CD4-positive, alpha-beta T cell treated with Interleukin-21 for 1 hour (primary cell): ENCODE measurements at places on chromosomes 1 and 21.

- DNase-seq = no peak
Observed at GRCh38 chr1:7469255-7469938, 301.7 kb upstream of the VAMP3 start.

DNA sequence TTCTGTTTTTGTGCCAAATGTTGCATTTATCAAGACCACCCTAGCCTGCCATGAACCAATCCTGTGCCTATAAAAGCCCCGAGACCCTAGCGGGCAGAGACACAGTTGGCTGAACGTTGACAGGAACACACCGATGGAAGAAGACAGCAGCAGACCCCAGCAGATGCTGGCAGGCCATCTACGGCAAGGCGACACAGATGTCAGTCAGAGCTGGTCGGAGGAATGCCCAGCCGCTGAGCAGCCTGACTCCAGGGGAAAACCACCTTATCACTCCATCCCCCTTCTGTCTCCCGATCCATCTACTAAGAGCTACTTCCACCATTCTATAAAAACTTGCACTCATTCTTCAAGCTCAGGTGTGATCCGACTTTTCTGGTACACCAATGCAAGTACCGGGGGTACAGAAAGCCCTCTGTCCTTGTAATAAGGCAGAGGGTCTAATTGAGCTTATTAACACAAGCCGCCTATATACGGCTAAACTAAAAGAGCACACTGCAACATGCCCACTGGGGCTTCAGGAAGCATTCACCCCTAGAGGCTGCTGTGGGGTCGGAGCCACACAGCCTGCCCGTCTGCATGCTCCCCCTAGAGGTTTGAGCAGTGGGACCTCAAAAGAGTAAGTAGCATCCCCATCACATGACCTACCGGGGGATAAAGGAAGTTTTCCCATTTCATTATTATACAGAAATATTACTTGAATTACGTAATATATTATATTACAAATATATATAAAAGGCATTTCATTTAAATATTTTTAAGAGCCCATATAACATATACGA, 1156.3 kb upstream of the B3GALT2 start:
- no peak for DNase-seq

- no peak for DNase-seq
Observed at GRCh38 chr1:54803761-54804470, 2.8 kb upstream of the TTC22 start.

GRCh38 chr1:36768486-36769178, 265.7 kb downstream of the GRIK3 start:
- DNase-seq = no peak

DNA sequence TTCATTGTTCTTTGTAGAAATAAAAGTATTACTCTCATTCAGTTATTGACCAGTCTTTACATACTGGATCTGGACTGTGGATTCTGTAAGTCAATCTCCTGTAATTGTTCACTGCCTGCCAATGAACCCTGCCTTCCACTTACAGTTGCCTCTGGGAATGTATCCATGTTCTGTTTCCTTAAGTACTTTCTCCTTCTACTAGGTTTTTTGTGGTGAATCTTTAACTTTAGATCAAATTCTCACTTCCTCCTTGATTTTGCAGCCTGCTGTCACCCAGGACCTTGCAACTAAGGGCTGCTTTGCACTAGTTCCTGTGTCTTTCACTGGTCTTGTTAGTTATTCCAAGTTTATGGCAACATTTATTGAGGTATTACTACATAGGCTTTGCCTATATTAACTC, 28.2 kb upstream of the ANKRD13C start:
- no peak for DNase-seq

DNA sequence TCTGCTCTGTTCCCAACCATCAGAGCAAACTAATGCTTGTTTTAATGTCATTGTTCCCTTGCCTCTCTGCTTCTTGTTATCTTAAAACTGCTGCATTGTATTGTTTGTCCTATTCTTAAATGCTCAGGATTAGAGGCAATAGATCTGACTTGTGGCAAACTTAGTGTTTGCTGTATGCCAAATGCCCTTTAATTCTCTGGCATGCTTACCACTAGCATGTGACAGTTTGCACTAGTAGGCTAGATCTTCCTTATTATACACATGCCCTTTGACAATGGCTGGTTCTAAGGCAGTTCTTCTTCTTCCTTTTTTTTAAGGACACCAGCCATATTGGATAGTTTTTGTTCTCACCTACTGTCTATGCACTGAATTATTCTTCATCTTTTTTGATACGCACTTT, 30.1 kb downstream of the PALMD start:
- no peak for DNase-seq

- no peak for DNase-seq
Observed at GRCh38 chr1:26792924-26793323, 5.2 kb downstream of the PIGV start.

- no peak for DNase-seq
Observed at GRCh38 chr1:3820316-3820715, 24.0 kb upstream of the LRRC47 start.

DNA sequence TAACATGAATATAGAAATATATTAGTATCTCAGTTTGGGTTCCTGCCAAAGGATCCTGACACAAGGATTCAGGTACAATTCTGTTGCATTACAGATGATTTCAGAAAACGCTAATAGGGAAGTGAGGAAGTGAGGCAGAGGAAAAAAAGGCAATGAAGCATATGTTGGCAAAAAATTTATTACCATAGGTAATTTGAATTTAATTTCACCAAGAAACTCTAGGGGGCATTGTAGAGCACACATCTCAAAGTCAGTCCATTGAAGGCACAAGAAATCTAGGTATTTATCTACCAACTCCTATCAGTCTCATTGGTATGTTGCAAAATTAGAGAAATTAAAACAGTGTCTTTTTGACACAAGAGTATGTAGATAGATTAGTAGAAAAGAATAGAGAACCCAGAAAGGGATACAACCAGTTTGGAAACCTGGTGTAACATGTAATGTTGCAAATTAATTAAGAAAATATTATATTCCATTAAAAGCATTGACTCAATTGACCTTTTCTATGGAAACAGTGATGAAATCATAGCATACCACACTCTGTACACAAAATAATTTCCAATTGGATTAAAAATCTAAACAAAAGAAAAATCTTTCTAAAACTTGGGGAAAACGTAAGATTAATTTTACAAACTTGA, 104.9 kb upstream of the SNX7 start:
- DNase-seq = no peak

DNA sequence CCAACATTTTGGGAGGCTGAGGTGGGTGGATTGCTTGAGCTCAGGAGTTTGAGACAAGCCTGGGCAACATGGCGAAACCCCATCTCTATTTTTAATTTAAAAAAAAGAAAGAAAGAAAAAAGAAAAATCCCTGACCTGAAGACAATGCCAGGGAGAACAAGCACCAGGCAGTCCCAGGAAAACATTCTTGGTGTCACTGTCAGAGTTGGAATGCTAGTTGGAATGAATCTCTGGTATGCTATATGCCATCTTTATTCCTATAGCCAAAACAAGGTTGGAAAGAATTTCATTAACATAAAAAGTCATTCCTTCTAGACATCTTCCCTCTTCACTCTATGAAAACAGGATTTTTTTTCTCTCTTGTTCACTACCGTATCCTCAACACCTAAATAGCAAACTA, 2.8 kb downstream of the DNAJC8 start:
- no peak for DNase-seq

GRCh38 chr1:236394879-236395229, 768 bp downstream of the EDARADD start:
- DNase-seq = no peak

GRCh38 chr1:151693057-151693651, 23.4 kb downstream of the CELF3 start:
- no peak for DNase-seq

- no peak for DNase-seq
Observed at GRCh38 chr1:36400514-36400824, 2.8 kb upstream of the LSM10 start.

DNA sequence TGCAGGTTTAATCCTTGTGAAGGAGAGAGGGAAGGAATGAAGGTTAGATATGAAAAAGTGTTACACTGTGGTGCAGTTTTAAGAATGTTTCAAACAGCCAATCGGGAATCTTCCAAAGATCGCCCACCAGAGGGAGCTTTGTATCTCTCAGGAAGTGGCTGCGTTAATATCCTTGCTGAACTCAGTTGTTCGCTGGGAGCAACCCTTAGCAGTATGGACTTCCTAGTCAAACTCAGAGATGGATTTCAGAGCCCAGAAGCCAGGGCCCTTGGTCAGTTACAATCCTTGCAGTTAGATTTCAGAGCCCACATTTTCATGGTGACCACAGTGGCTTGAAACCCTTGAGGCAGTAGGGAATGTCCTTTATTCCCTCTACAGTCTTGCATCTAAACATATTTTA, 136.2 kb downstream of the NTNG1 start:
- DNase-seq = no peak

GRCh38 chr21:14947613-14948160, 117.1 kb downstream of the NRIP1 start:
- DNase-seq = no peak

- DNase-seq = no peak
Observed at GRCh38 chr21:23955135-23955843, 1652.0 kb downstream of the MRPL39 start.

GRCh38 chr1:65804584-65804983, 11.9 kb downstream of the PDE4B start:
- DNase-seq = no peak

- no peak for DNase-seq
Observed at GRCh38 chr1:8754993-8755392, 62.4 kb downstream of the RERE start.

DNA sequence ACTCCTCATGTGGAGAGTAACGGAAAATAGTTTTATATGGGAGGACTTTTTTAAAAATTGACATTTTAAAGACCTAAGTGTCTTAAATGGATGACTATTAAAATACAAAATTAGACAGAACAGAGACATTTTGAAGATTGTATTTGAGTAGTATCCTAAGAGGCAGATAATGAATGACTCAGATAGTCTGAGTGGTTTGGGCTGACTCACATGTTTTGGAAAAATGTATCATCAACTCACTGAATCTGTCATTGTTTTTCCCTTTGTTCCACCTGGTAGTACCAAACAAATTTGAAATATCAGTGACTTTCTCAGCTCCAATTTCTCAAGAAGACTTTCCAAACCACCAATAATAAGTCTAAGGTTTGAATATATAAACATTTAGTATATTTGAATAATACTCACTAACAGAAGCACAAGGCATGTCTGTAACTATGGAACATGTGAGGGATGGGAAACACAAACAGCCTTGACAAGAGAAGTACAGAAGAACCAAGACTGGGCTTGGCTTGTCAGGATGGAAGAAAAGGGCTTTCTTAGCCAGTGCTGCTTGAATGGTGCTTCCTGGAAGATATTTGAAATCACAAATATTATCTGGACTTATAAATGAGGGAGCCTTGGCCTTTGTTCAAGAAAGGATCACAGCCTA, 90.6 kb downstream of the SGIP1 start:
- no peak for DNase-seq

- no peak for DNase-seq
Observed at GRCh38 chr1:166189126-166189525, 22.3 kb upstream of the FAM78B start.

- DNase-seq = no peak
Observed at GRCh38 chr1:62724430-62724829, 36.2 kb upstream of the DOCK7 start.

- no peak for DNase-seq
Observed at GRCh38 chr1:97787231-97787630, 133.6 kb downstream of the DPYD start.

DNA sequence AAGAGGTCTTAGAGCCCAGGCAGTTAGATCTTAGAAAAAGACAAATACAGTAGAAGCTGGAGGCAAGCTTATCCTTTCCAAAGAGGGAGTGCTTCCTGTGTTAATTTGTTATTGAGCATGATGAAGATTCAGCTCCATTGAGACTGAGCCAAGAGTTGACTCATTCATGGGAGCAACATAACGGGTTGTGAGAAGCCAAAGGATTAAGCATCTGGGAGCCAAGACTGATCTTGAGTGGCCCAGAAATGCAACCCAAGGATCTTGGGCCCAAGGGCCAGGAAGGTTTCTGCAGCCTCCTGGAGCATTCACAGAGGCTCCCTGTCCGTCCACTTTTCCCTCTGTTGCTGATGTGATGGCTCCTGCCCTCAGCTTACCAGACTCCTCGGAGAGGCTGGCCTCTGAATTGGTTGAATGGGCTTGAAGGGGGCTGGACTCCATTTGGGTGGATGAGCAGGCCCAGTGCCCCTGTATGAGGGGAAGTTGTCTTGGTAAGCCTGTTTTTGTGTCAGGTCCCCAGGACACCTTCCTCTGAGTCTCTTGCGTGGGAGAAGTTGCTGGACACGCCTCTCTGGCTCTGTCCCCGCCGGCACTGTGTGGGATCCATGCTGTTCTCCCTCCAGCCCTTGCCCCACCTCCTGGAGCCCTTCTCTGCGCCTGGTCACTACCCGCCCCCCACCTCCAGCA, 42.4 kb downstream of the PDE9A start:
- DNase-seq = no peak

DNA sequence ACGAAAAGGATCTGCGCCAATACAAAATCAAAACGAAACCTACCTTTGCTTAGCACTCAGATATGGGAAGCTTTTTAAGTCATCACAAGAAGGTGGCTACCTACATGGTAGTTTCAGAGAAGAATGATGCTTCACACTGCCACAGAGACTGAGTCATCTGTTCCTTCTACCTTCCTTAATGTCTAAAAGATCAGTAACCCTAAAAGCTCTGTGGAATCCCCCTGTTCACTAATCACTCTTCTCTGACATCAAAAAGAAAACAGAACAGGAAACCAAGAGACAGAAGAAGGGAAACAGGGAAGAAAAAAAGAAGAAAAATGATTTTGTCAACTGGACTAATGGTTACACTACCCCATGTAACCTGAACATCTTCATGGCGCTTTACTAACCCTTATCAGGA, 177.2 kb downstream of the SMYD3 start:
- no peak for DNase-seq

DNA sequence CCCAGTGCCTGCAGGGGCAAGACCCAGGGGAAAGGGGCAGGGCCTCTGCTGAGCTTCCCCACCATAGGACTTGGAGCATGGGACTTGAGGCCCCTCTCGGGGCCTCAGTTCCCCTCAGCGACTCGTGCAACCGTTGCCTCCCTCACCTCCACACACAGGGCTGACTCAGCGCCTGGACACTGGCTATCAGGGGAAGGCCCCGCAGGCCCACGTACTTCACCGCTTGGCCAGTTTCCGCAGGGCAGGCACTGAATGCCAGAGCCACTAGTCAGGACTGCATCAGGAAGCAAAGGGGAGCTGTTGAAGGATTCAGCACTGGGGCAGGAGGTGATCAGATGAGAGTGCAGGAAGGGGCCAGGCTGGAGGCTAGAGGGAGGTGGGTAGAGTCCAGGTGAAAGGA, 15.5 kb upstream of the FAM131C start:
- DNase-seq = no peak

- no peak for DNase-seq
Observed at GRCh38 chr1:243903041-243903440, 53.0 kb upstream of the AKT3 start.

- DNase-seq = no peak
Observed at GRCh38 chr1:196558411-196558810, 49.8 kb downstream of the KCNT2 start.

DNA sequence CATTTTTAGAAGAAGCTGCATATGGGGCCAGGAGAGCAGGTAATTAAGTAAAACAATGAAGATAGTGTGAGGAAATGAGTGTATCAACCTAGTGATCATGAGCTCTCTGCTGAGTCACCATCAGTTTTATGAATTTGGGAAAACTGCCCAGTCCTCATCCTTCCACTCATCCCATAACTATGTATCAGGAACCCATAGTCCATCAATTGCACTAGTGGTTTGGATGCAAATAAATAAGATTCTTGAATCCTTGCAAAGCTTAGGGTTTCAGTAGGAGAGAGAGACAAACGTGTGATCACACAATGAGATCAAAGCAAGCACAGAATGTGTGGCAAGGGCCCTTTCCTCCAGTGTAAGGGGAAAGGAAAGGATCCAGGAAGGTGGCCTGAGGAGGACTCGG, 145.6 kb downstream of the ZZZ3 start:
- DNase-seq = no peak
